ENCODE measurements at places on chromosomes 7 and 10. TPM values are rescaled to one million over a fixed set of nuclear protein-coding genes. Genes with fewer than 3 reads are reported as not detected.
A peak's percentile ranks its signal among the peaks of the same experiment; 100 is the strongest.

SLC25A28 gene
- 19.0 TPM for total RNA-seq

CPEB3 gene
- total RNA-seq: 5.7 TPM

- DNase-seq: no peak
Measured at GRCh38 chr7:18119985-18120384, 92.3 kb upstream of the PRPS1L1 start.

- peak; percentile 48 for DNase-seq
Measured at GRCh38 chr7:50792342-50793119, 9.8 kb upstream of the GRB10 start.

RBP4 gene
- total RNA-seq: 8,539 TPM

VPS37D gene
- 3.0 TPM for total RNA-seq

DNA sequence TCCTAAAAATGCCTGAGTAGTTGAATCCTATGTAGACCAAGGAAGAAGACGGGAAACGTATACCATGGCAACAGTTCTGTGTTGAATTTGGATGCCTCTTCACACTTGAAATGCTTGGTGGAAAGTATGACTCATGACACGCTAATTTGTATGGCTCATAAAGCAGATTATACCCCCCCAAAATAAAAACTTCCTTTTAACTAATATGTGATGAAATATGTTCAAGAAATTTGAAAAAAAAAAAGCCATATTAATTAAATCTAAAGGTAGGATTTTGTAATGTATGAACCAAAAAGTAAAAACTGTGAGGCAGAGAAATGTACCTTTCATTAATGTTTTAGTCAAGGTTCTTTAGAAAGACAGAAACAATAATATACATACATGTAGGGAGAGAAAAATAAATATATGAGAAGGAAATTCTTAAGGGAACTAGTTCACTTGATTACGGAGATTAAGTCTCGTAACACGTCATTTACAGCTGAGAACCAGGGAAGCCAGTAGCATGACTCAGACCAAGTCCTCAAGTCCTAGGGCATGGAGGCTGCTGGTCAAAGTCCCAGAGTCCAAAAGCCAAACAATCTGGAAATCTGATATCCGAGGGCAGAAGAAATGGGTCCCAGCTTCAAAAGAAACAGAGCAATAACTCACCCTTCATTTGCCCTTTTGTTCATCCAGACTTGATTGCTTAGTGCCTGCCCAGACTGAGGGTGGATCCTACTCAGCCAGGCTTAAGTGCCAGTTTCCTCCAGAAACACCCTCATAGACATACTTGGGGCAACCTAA lies 485.1 kb downstream of the SEMA3D start:
- no peak for DNase-seq

DNA sequence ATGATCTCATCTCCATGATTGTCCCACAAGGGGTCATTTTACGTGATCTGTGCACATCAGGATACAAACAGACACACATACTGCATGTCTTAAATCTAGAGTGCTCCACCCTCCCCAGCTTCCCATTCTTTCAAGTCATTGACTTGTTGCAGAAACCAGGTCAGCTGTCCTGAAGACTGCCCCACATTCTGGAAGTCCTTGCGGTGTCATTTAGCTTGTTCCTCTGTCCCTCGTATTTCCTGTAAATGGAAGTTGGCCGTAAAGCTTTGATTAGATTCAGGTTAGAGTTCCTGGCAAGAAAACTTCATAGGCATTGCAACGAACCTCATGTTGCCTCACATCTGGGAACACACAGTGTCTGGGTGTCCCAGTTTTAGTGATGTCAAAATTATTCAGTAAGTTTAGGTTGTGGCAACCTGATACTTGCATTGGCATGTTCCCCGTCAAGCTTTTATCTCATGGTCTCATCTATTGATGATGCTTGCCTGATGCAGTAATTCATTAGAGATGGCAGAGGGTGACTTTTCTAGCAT lies 417.4 kb upstream of the GALNT17 start:
- no peak for DNase-seq

THAP5 gene
- 16.7 TPM for total RNA-seq

Measured in right lobe of liver (tissue), 6 donors.